ENCODE measurements at places on chromosomes 5 and 9.
A peak's percentile ranks its signal among the peaks of the same experiment; 100 is the strongest.

GRCh38 chr5:52740007-52740406 is 47.7 kb upstream of the ITGA1 start:
- no peaks in the 10 kb centered on the region for H3K27me3 ChIP-seq
- no peaks in the 10 kb centered on the region for H3K36me3 ChIP-seq
- H3K27ac ChIP-seq = no peak overlapping the region
- H3K4me1 ChIP-seq = peaks cover 2% of the 10 kb centered on the region
- no peak for DNase-seq

DNA sequence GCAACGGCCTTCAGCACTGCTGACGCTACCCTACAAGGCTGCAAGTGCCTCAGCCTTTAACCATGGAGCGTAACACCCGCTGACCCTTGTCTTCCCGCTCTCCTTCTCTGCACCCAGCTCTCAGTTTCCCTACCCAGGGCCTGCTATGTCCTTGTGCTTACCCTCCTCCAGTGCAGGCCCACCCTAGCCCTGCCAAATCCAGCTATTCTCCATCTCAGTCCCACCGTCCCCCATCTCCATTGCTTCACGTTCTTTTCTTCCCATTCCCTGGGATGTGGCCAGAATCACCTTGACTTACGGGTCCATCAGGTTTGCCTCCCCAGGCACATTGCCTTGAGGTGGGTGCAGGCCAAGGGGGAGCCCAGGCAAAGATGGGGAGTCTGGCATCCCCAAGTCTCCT is 91.2 kb downstream of the PAX5 start:
- no peak overlapping the region for H3K4me3 ChIP-seq
- peaks cover 58% of the 10 kb centered on the region for H3K4me1 ChIP-seq
- H3K36me3 ChIP-seq = peaks cover 86% of the 10 kb centered on the region
- no peak for DNase-seq
- no peaks in the 10 kb centered on the region for H3K27me3 ChIP-seq
- H3K27ac ChIP-seq = peak overlapping the region; percentile 82

GRCh38 chr9:133199648-133200321 is 9.3 kb downstream of the OBP2B start:
- peaks cover 3% of the 10 kb centered on the region for H3K36me3 ChIP-seq
- H3K27me3 ChIP-seq = peaks cover 27% of the 10 kb centered on the region
- H3K27ac ChIP-seq = no peak overlapping the region
- peak overlapping the region; percentile 49 for H3K4me3 ChIP-seq
- peaks cover 5% of the 10 kb centered on the region for H3K4me1 ChIP-seq

GRCh38 chr5:10565785-10566542 is 2.1 kb downstream of the ANKRD33B start:
- no peak for DNase-seq
- peak overlapping the region; percentile 98 for H3K4me3 ChIP-seq
- H3K4me1 ChIP-seq = peaks cover 67% of the 10 kb centered on the region
- peak overlapping the region; percentile 99 for H3K27ac ChIP-seq

GRCh38 chr9:70861376-70861775 is 260.0 kb downstream of the TRPM3 start:
- DNase-seq = no peak
- H3K4me3 ChIP-seq = no peak overlapping the region
- H3K27me3 ChIP-seq = no peaks in the 10 kb centered on the region
- no peak overlapping the region for H3K27ac ChIP-seq
- H3K4me1 ChIP-seq = no peaks in the 10 kb centered on the region

GRCh38 chr9:35114113-35114839 is 1.4 kb downstream of the ATOSB start:
- H3K27me3 ChIP-seq = no peaks in the 10 kb centered on the region
- H3K27ac ChIP-seq = peak overlapping the region; percentile 86
- H3K36me3 ChIP-seq = peaks cover 5% of the 10 kb centered on the region
- DNase-seq = peak; percentile 74
- peak overlapping the region; percentile 93 for H3K4me3 ChIP-seq

GRCh38 chr9:113976915-113977314 is 100.8 kb downstream of the ZNF618 start:
- no peak overlapping the region for H3K27ac ChIP-seq
- no peaks in the 10 kb centered on the region for H3K27me3 ChIP-seq
- no peak overlapping the region for H3K4me3 ChIP-seq
- no peak for DNase-seq
- no peaks in the 10 kb centered on the region for H3K4me1 ChIP-seq

DNA sequence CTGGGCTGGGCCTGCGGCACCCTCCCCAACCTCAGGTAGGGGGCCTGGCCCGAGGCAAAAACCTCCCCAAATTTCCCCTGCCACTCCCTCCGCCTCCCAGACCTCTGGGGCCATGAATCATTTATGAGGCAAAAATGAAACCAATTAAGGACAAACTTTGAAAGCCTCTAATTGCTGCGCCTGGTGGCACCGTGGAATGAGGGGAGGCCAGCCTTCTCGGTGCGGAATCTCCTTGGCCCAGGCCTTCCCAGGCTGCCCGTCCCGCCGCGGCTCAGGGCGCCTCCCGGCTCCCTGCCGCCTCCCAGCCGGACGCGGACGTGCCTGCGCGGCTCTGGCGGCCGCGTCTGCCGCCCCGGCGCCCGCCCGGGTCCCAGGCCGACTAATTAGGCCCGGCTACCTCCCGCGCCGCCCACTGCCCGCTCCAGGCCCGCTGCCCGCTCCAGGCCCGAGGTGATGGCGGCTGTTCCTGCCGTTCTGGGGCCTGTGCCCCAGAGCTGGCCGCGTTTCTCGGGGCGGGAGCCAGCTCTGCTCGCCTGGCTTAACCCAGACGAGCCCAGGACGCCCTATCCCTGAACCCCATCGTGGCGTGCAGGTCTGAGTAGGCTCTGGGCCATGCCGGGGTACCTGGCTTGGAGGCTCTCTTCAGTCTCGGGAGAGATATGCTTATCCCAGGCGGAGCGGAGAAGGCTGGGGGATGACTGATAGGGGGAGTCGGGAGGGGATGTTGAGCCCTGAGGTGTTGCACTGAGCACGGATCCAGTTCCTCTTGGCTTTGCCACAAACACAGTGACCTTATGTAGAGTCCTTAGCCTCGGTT is 20.1 kb downstream of the CXXC5 start:
- peak overlapping the region; percentile 93 for H3K4me3 ChIP-seq
- DNase-seq = no peak
- peaks cover 77% of the 10 kb centered on the region for H3K4me1 ChIP-seq
- no peaks in the 10 kb centered on the region for H3K27me3 ChIP-seq
- H3K27ac ChIP-seq = peak overlapping the region; percentile 98
- peaks cover 4% of the 10 kb centered on the region for H3K36me3 ChIP-seq

DNA sequence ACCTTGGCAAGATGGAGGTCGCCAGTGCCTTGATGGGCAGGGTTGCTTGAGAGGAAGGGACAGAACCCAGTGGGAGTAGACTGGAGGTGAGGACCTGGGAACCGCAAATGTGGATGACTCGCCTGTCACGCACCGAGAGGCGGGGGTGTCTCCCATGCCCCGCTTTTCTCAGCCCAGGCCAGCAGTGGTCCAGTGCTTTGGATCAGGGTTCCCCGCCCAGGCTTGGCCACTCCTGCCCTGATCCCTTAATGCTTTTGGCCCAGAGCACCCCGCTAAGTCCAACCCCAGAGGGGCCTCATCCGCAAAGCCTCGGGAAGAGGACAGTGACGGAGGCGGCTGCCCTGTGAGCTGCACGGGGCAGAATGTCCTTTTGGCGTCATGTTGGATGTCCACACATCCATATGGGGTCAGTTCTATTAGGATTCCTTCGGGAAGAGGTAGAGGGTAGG is 2.4 kb downstream of the MRPS2 start:
- no peak overlapping the region for H3K4me3 ChIP-seq
- DNase-seq = no peak
- H3K36me3 ChIP-seq = peaks cover 48% of the 10 kb centered on the region
- H3K4me1 ChIP-seq = peaks cover 21% of the 10 kb centered on the region
- peaks cover 7% of the 10 kb centered on the region for H3K27me3 ChIP-seq

GRCh38 chr9:2285416-2286332 is 270.5 kb downstream of the SMARCA2 start:
- no peaks in the 10 kb centered on the region for H3K4me1 ChIP-seq
- DNase-seq = no peak
- no peak overlapping the region for H3K4me3 ChIP-seq
- no peaks in the 10 kb centered on the region for H3K36me3 ChIP-seq
- peaks cover 6% of the 10 kb centered on the region for H3K27me3 ChIP-seq
- H3K27ac ChIP-seq = no peak overlapping the region

DNA sequence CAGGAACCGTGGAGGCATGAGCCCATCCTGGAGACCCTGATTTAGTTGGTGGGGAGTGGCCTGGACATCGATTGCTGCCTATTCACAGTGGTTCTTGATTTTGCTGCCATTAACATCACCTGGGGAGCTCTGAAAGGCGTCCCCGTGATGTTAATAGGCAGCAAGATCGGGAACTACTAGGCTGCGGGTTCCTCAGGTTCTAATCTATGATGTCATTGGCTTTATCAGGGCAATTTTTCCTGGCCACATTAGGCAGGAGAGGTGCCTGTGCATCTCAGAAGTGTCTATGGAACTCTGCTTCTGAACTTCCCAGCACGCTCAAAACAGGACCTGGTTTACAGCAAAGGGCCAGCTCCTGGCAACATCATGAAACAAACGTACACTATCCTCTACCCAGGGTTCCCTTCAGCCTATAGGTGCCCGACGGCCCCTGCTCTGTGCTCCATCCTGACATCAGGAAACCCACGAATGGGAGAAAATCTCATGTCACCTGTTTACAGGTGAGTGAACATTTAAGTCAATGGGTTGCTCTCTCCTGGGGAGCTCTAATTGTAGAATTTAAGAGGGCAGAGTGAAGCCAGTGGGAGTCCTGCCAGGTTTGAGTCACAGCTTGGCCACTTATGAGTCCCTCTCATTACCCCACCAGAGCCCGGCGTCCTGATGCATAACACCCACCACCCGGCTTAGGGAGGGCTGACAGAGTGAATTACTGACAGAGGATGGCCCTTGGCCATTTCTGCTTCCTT is 49.4 kb downstream of the ROPN1L start:
- no peak overlapping the region for H3K4me3 ChIP-seq
- peaks cover 31% of the 10 kb centered on the region for H3K4me1 ChIP-seq
- peaks cover 9% of the 10 kb centered on the region for H3K36me3 ChIP-seq
- no peak overlapping the region for H3K27ac ChIP-seq

DNA sequence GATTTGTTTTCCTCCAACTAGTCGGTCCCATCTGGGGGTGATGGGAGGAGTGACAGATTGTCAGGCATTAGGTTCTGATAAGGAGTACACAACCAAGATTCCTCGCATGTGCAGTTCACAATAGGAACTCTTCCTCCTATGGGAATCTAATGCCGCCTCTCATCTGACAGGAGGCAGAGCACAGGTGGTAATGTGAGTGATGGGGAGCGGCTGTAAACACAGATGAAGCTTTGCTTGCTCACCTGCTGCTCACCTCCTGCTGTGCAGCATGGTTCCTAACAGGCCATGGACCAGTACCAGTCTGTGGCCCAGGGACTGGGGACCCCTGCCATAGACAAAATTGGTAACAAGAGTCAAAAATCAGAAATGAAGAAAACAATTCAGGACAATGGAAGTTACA is 173.3 kb upstream of the HMHB1 start:
- H3K36me3 ChIP-seq = no peaks in the 10 kb centered on the region
- no peak overlapping the region for H3K4me3 ChIP-seq
- peaks cover 2% of the 10 kb centered on the region for H3K4me1 ChIP-seq
- H3K27me3 ChIP-seq = no peaks in the 10 kb centered on the region

GRCh38 chr5:88143693-88144218 is 124.9 kb downstream of the TMEM161B start:
- H3K27me3 ChIP-seq = peaks cover 30% of the 10 kb centered on the region
- no peak overlapping the region for H3K4me3 ChIP-seq
- H3K27ac ChIP-seq = no peak overlapping the region
- no peak for DNase-seq

DNA sequence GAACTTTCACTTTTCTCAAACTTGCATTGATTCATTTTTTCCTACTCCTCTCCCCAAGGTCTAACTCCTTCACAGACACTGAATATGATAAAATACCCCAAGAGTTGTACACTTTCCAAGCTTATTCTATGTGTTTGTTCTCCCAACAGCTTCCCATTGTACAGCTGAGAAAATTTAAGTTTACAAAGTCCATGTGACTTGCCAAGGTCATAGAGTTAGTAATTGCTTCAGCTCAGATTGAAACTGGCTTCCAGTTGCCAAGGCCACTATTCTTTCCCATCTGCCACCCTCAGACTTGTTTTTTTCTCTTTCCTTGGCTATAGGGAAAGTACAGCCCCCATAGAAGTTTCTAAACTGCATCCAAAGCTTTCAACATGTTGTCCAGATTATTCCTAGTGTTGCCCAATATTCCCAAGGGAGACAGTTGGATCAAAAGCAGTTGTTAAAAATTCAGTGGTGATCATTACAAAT is 34.8 kb downstream of the TNFSF8 start:
- H3K27ac ChIP-seq = peak overlapping the region; percentile 21
- no peaks in the 10 kb centered on the region for H3K27me3 ChIP-seq
- DNase-seq = no peak
- no peak overlapping the region for H3K4me3 ChIP-seq
- peaks cover 9% of the 10 kb centered on the region for H3K36me3 ChIP-seq

DNA sequence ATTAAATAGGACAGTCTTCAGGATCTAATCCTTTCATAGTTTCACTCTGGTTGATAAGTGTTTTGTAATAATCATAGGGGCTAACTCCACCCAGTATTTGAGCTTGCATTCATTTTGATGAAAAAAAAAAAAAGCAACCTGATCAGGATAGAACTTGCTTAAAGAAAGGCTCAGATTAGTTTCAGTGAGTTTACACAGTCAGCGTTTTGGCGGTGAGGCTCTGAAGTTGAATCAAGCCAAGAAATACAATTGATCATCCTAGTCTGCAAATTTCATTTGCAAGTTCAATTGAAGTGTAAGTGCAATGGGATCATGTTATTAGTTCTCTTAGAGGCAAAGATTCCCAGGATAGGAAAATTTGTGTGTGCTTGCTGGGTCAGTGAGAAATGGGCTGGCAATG is 159.7 kb upstream of the ELL2 start:
- no peak overlapping the region for H3K4me3 ChIP-seq
- no peaks in the 10 kb centered on the region for H3K36me3 ChIP-seq
- H3K27ac ChIP-seq = no peak overlapping the region

GRCh38 chr5:143170977-143171376 is 232.5 kb downstream of the NR3C1 start:
- H3K4me3 ChIP-seq = no peak overlapping the region
- no peaks in the 10 kb centered on the region for H3K36me3 ChIP-seq
- no peak overlapping the region for H3K27ac ChIP-seq
- no peak for DNase-seq

DNA sequence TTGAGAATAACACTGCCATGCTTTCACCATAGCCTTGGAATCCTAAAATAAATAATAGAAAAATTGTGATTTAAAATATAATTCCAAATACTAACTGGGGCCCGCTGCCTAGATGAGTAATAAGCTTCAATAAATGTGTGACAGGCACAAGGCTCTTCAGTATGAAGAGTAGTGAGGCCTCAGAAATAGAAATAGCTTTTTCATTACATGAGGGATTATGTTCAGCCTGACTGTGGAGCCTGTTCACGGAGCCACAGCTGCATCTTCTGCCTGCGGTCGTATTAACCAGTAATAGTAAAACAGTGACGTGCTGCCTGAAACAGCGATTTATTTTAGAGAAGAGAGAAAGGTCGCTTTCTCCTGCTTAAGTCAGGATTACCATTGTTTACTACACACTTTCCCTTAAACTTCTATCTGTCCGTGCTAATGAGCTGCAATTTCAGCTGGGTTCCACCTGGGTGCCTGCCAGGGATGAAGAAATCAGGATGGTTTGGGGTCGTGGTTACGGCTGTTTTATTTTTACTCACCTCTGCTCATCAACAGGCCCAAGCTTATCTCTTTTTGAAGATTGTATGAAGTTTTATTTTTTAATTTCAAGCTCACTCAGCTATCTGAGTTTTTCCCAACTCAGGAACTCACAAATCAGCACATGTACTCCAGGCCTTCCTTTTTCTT is 284.9 kb upstream of the WWC1 start:
- no peaks in the 10 kb centered on the region for H3K27me3 ChIP-seq
- no peaks in the 10 kb centered on the region for H3K36me3 ChIP-seq
- H3K4me3 ChIP-seq = no peak overlapping the region

- H3K27me3 ChIP-seq = no peaks in the 10 kb centered on the region
- no peak overlapping the region for H3K4me3 ChIP-seq
- peaks cover 2% of the 10 kb centered on the region for H3K4me1 ChIP-seq
- H3K36me3 ChIP-seq = no peaks in the 10 kb centered on the region
Measured at GRCh38 chr9:127129073-127129717, 6.8 kb upstream of the ANGPTL2 start.

All from stimulated activated naive B cell treated with anti-CD40 and anti-IgM and Interleukin-4, amounts not matched to agents 10 μg/mL and 1 μg/mL and 100 μg/mL, for 72 hours (primary cell).